Stimulated activated CD8-positive, alpha-beta memory T cell treated with anti-CD3 and anti-CD28 coated beads, Interleukin-4, amount 100 ng/mL, for 1 hour (primary cell): ENCODE measurements at places on chromosomes 7 and 10.

GRCh38 chr7:46047581-46047980 is 126.5 kb upstream of the IGFBP3 start:
- no peak for DNase-seq

GRCh38 chr7:91379236-91379635 is 115.0 kb downstream of the FZD1 start:
- DNase-seq = no peak

DNA sequence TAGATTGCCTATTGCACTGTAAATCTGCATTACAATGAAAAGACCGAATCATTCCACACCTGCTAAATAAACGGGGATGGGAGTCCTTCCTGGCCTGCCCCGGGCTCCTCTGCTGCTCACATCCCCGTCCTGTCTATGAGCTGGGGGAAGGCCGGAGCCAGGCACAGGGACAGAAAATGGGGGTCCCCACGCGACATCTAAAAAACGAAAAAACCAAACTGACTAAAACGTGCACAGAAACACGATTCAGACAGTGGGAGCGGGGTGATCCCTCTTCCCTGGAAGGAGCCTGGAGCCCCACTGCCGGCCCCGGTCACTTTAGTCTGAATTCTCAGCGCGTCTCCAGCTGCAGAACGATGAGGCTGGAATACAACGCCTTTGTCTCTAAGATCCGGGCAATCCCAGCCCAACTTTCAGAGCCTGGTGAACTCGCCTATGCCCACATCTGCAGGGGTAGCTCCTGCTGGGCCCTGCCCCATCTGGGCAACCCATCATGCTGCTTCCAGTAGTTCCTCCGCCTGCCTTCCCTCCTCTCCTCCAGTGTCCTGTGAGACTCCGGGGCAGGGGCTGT is 78.0 kb downstream of the ADARB2 start:
- DNase-seq = no peak

DNA sequence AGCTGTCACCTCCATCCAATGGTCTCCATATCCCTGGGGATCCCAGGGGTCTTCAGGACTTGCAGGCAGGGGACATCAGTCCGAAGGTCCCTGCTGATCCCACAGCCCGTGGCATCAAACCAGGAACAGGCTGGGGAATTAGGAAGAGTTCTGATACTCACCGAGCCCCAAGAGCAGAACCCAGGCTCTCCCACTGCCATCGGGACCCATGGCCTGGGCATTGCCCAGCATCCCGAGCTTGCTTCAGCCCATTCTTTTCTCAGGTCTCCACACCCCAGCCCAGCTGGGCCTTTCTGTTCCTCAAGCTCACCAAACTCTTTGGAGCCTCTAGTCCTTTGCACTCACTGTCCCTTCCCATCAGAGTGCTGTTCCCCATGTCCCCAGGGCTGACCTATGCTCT is 280.9 kb downstream of the GRID1 start:
- no peak for DNase-seq

GRCh38 chr10:122113945-122114747 is 125.2 kb downstream of the TACC2 start:
- DNase-seq = no peak

DNA sequence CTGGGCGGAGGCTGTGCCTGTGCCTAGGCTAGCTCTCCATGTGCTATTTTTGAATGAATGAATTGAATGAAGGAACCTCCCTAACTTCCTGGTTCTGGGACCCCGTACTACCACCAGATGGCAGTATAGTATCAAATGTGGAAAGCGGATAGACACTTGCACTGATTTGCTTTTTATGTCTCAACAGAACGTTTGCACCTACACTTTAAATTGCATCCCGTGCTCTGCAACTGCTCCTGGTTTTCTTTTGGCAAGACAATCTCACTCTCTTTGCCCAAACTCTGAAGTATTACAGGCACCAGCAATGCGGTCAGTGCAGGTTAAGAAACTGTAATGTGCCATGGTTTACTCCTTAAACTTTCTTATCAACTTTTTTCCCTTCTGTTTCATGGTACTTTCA is 6.5 kb downstream of the FZD8 start:
- DNase-seq = no peak

- DNase-seq = no peak
Observed at GRCh38 chr10:96263176-96263575, 8.2 kb downstream of the BLNK start.

- DNase-seq = no peak
Observed at GRCh38 chr7:71229148-71229547, 97.2 kb downstream of the GALNT17 start.

DNA sequence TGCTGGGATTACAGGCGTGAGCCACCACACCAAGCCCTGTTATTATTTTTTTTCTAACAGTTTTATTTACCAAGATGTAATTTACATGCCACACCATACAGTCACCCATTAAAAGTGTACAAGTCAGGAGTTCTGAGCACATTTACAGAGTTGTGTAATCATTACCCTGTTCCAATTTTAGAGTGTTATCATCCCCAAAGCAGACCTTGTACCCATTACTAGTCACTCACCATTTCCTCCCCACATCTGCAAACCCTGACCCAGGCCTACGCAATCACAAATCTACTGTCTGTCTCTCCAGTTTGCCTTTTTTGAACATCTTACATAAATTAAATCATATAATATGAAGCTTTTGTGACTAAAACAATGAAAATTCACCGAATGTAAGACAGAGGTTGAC is 402.9 kb upstream of the FOXK1 start:
- DNase-seq = no peak

DNA sequence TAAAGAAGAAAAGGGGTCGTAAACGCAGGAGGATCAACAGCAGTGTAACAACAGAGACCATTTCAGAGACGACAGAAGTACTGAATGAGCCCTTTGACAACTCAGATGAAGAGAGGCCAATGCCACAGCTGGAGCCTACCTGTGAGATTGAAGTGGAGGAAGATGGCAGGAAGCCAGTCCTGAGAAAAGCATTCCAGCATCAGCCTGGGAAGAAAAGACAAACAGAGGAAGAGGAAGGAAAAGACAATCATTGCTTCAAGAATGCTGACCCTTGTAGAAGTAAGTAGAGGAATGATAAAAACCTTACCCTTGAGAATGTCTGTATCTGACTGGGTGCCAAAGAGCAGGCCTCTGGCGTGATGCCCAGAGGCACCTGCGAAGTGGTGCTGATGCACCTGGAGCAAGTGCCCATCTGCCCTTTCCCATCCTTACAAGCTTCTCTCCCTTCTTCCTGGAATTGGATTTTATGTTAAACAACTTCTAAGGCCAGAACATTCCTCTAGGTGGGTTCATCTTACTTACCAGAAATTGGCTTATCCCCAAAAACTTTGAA is 86.4 kb upstream of the SAMD8 start:
- DNase-seq = no peak

GRCh38 chr10:10797513-10797912 is 220.2 kb upstream of the CELF2 start:
- no peak for DNase-seq
